ENCODE measurements at places on chromosomes 4 and X. TPM values are rescaled to one million over a fixed set of nuclear protein-coding genes. Genes with fewer than 3 reads are reported as not detected.

The TCEAL6 gene
- total RNA-seq = not detected

The TRIM60 gene
- total RNA-seq = not detected

The TMEM144 gene
- total RNA-seq = 2.4 TPM

The EFNB1 gene
- 8.7 TPM for total RNA-seq

The PARM1 gene
- 0.48 TPM for total RNA-seq

The TEC gene
- 1.9 TPM for total RNA-seq

The TENM3 gene
- 1.7 TPM for total RNA-seq

The APELA gene
- not detected for total RNA-seq

The GLRA3 gene
- not detected for total RNA-seq

The CCDC110 gene
- total RNA-seq = 0.06 TPM

The NLGN4X gene
- total RNA-seq = not detected

The LGI2 gene
- total RNA-seq = 0.06 TPM

The SRPX gene
- total RNA-seq = 4.8 TPM

The MYOZ2 gene
- total RNA-seq = not detected

The ARR3 gene
- not detected for total RNA-seq
